ENCODE measurements at places on chromosomes 6 and 20.

DNA sequence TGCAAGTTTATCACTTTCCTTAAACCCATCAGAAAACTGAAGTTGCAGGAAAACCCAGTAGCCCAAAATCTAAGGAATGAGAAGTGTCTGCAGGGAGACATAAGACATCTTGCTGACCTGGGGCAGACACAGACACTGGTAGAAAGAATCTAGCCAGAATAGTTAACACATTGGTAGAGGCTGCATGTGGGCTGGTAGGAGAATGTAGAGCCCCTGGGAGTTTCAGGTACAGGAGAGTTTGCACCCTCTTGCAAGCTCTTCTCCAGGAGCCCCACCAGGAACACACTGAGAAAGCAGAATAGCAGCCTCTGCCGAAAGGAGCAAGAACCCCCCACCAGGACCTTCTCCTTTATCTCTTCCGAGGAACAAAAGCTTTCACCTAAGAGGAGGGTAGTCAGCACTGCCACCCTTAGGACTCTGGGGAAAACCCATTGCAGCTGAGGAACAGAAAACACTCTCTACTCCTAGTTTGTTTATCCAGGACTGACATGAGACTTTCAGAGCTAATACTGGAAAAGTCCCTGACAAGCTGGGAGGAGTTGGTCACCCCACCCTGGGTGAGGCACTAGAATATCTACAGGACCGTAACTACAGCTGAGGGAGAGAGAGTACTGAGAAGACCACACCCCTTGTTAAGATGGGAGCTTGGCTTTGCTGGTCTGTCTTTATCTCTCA, 10.5 kb upstream of the OGFRL1 start:
- DNase-seq, result no peak

DNA sequence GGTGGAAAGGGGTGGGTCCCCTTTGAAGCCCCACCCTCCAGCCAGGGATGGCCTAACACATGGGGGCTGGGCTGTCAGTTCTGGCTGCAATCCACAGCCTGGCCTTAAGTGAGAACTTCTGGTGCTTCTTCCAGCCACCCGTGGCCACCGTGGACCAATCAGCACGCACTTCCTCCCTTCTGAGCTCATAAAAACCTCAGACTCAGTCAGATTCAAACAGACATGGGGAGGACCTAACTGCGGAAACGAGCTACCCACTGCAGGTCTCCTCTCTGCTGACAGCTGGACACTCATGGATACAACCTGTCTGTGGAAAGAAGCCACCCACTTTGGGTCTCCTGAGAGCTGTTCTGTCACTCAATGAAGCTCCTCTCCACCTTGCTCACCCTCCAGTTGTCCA, 20.4 kb upstream of the ZNF391 start:
- no peak for DNase-seq

- no peak for DNase-seq
These were observed 60.5 kb downstream of the HACE1 start for GRCh38 chr6:104799134-104799657.

DNA sequence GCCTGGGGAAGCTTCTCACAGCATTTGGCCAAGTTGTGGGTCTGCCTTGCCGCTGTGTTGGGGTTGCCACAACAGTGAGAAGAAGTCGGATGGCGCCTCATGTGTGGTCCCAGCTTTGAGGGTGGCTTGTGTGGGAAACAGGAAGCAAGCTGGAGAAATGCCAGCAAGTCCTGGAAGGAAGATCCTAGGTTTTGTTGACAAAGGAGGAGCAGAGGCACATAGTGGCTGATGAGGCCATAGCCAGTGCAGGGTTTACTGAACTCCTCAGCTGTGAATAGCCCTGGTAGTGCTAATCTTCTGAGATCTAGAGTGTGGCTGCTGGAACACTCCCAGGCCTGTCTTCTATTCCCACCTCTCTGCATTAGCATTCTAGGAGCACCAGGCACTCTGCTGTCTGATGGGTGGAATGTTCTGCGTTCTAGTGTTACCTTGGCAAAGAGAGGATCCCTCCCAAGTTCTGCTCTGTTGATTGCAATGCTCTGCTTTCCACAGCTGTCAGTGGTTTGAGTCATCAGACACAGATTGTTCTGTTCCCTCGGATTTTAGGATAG, 25.2 kb downstream of the SNPH start:
- DNase-seq, result no peak

- no peak for DNase-seq
These were observed 72.2 kb downstream of the PLCB4 start for GRCh38 chr20:9141070-9141469.
